Hypothalamus (tissue), 51 donors: ENCODE measurements at places on chromosomes 11 and 22.

- DNase-seq, result no peak
Measured at GRCh38 chr11:11253497-11253896, 99.6 kb downstream of the CSNK2A3 start.

DNA sequence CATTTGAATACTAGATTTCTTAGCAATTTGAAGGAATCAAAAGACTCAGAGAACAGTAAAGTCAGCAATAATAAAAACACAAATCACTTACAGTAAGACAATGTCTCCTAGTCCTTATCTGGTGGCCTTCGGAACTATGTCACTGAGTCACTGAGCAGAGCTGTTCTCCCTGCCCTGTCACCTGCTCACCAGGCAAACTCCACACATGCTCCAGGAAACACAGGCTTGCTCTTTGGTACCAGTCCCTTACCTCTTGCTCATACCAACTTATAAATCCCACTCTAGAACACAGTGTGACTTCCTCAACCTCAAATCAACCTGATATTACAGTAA, 81.1 kb upstream of the CHRM4 start:
- no peak for DNase-seq

- no peak for DNase-seq
Measured at GRCh38 chr22:36544107-36544620, 15.2 kb upstream of the EIF3D start.

DNA sequence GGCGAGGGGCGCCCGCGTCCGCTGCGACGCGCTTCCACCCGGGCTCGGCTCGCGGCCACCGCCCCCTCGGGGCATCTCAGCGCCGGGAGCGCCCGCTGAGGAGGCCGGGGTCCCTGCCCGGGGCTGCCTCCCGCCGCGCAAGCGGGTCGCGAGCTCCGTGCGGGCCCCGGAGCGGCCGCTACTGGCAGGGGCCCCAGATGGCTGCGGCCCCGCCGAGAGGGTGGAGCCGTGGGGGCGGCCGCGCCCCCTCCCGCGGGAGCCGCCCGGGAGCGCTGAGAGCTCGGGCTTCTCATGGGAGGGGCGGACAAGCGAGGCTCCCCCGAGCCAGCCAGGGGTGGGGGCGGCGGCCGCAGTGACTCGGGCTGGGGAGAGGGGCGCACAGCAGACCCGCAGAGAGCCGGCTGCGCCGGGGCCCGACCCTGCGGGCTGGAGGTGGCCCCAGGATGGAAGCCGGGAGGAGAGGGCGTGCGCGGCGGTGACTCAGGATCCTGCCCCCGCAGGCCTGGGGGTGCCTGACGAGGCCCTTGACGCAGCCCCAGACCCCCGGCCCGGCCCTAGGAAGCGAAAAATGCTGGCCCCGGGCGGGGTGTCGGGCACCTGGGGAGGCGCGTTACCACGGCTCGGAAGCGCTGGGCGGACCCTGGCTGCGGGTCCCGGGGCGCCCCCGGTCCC, 603 bp upstream of the ZFTA start:
- no peak for DNase-seq

DNA sequence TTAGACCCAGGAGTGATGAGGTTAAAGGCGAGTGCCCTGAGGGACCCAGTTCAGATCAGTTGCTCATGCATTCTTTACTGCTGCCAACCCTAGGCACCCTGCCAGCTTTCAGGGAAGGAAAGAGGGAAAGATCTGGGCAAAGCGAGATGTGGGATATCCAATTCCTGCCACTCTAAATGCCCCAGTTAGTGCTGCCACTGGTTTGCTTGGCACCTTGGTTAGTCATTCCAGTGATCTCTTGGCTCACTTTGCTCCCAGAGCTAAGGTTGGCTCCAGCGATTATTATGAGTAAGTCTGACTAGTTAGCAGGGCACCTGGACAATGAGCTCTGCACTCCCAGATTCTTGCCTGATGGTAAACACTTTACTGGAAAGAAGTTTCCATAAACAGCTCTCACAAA, 85.0 kb downstream of the INSC start:
- DNase-seq, result no peak
